ENCODE measurements at places on chromosomes 7 and 10.

GRCh38 chr7:72106405-72106804 lies 305.7 kb downstream of the CALN1 start:
- no peak for DNase-seq

DNA sequence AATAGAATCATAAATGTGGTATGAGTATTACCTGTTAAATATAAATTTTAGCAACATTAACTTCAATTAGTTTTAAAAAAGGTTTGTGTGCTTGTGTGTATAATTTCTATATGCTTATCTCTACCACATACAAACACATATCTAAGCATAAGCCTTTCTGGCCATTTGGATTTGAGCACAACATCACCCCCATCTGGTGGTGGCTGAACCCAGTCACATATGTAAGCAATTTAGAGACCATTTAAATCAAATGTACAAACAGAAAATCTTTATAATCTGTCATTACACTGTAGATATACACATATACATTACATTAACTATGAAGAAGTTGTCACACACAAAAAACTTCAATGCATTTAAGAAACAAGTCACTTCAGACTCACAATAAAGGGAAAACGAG lies 31.7 kb downstream of the GPR22 start:
- peak; percentile 33 for DNase-seq

- peak; percentile 14 for DNase-seq
Observed at GRCh38 chr7:90262438-90262837, 17.5 kb downstream of the CFAP69 start.

DNA sequence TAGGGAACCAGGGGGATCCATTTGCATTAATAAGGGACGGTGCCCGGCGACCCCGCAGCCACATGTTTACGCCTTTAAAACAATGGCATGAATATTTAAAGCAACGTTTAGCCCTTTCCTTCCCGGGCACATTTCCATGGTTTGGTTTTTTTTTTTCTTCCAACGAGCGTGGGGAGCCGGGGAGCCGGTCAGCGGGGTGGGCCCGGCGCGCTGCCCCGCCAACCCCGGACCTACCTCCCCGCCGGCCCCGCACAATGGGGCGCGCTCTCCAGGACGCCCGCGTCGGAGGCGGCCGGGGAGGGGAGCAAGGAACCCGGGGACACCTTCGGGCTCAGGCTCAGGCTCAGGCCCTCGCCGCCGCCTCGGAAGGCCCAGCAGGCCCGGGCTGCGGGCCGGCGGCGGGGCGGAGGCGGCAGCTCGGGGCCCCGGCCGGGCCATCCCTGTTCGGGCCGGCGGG lies 1.0 kb downstream of the SEPHS1 start:
- no peak for DNase-seq

- DNase-seq, result no peak
Observed at GRCh38 chr7:151233804-151234203, 1.5 kb downstream of the CHPF2 start.

GRCh38 chr10:103791858-103792257 lies 63.5 kb downstream of the SH3PXD2A start:
- DNase-seq, result no peak

DNA sequence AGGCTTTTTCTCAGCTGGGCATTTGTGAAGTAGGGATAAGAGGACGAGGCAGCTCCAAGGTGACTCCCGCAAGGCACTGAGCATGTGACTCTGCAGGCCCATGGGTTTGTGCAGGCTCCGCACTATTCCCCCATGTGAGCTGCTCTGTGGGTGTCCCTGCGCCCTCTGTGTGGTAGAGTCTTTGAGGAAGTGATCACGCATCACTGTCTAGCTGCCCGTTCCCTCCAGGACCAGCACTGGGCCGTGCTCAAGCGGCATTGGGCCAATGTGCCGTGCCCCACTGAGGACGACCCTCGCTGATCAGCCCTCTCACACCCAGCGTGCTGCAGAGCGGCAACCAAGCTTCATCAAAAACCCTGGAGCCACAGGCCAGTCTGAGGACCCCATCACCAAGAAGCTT lies 7.5 kb downstream of the PRKAG2 start:
- no peak for DNase-seq

GRCh38 chr10:42871823-42872222 lies 89.2 kb downstream of the BMS1 start:
- no peak for DNase-seq

DNA sequence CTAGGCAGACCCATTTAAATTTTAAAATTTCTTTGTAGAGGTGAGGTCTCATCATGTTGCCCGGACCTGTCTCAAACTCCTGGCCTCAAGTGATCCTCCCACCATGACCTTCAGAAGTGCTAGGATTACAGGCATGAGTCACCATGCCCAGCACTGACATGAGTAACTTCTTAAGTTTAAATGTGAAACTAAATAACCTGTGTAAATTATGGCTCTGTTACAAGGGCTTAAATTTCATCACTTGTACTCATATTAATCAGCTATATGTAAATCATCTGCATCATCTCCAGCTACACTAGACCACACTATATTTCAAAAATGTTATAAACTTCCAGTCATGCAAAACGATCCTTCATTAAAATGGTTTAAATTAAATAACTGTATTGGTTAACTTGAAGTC lies 56.1 kb downstream of the ATAD1 start:
- DNase-seq, result no peak

DNA sequence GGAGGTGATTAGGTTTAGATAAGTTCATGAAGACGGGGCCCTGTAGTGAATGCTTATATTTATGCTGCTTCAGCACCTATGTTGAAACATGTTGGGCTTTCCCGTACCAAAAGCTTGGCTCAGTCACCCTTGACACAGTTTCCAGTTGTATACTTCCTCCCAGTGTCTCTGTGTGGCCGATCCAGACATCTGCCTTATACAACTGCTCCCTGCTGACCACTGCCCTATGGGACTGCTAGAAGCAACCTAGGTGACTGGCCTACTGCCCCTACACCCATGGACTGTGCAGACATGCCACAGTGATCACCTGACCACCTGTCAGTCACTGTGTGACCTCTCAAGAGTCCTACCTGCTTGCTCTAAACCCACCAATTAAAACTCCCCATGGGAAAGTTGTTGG lies 22.6 kb upstream of the TSPAN13 start:
- DNase-seq, result no peak

- DNase-seq, result peak; percentile 92
Observed at GRCh38 chr10:69088801-69089501, 1.0 kb downstream of the SRGN start.

- no peak for DNase-seq
Observed at GRCh38 chr10:94747137-94747536, 15.3 kb upstream of the CYP2C19 start.

Data from hematopoietic multipotent progenitor cell (in vitro differentiated cells).